Activated CD4-positive, alpha-beta T cell treated with anti-CD3 and anti-CD28 coated beads, Interleukin-10, Interleukin-2, amounts not matched to agents 100 ng/mL and 50 ng/mL, durations not matched to agents 16 hours and 8 hours (primary cell): ENCODE measurements at places on chromosomes 7 and 10.

GRCh38 chr10:50600286-50600685 lies 23.5 kb downstream of the SGMS1 start:
- DNase-seq = no peak

DNA sequence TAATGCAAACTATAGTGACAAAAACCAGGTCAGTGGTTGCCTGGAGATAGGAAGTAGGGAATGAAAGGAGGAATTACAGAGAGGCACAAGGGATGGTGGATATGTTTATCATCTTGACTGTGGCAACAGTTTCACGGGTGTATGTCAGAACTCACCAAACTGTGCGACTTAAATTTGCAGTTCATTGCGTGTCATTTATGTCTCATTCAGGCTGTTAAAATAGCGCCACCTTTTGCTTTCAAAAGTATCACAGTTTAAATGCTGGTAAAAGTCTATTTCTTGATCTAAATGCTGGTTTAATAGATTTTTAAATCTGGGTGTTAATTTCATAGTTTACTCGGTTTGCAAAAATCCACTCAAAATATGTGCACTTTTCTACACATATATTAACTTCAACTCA lies 51.0 kb downstream of the PTTG1IP2 start:
- DNase-seq = no peak

- no peak for DNase-seq
Measured at GRCh38 chr10:80464557-80465450, 10.7 kb downstream of the TSPAN14 start.

DNA sequence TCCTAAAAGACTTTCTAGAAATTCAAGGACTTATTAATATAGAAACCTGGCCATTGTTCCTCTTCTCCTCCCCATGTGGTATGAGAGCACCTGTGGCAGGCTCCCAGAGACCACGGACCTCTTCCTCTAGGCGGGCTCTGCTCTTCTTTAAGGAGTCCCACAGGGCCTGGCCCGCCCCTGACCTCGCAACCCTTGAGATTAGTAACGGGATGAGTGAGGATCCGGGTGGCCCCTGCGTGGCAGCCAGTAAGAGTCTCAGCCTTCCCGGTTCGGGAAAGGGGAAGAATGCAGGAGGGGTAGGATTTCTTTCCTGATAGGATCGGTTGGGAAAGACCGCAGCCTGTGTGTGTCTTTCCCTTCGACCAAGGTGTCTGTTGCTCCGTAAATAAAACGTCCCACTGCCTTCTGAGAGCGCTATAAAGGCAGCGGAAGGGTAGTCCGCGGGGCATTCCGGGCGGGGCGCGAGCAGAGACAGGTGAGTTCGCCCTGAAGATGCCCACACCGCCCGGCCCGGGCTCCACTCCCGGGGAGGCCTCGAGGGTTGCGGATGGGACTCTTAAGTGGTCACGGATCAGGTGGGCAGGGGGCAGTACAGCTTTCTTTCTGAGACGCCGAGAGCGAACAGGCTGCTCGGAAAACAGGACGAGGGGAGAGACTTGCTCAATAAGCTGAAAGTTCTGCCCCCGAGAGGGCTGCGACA lies at the start of gene SLC26A4:
Gene SLC26A4, plus strand, starts transcription at position 448 of the 700 bp plus-strand sequence. CDS start 814 bp downstream, outside the sequence.
- peak; percentile 61 for DNase-seq
